ENCODE measurements at places on chromosomes 12 and 14.

GRCh38 chr14:75282170-75282554 is 3.5 kb downstream of the FOS start:
- no peak for DNase-seq

DNA sequence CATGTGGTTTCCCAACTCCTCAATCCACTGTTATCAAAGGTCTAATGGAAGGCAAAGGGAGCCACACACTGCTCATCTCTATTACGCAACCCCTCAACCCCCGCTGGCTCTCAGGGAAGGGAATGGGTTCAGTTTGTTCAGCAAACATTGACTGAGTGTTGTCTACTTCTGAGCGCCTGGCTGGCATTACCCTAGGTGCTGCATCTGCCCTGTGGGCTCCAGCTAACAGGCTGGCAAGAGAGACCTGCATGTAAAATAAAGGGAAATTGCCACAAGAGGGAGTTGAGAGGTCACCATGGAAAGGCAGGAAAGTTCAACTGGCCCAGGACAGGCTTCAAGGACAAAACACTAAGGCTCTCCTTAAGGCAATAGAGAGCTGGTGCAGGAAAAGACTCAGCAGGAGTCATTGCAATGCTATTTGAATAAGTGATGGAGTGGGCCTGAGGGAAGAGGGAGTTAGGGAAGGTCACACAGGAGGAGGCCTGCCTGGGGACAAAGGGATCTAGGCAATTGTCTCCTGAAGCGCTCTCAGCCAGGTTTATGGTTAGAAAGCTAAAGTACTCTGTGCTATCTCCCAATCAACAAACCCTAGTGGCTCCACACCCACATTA is 5.5 kb upstream of the ZNF740 start:
- DNase-seq, result peak; percentile 70

- no peak for DNase-seq
These were observed 325.7 kb upstream of the RGS6 start for GRCh38 chr14:71606575-71606974.

DNA sequence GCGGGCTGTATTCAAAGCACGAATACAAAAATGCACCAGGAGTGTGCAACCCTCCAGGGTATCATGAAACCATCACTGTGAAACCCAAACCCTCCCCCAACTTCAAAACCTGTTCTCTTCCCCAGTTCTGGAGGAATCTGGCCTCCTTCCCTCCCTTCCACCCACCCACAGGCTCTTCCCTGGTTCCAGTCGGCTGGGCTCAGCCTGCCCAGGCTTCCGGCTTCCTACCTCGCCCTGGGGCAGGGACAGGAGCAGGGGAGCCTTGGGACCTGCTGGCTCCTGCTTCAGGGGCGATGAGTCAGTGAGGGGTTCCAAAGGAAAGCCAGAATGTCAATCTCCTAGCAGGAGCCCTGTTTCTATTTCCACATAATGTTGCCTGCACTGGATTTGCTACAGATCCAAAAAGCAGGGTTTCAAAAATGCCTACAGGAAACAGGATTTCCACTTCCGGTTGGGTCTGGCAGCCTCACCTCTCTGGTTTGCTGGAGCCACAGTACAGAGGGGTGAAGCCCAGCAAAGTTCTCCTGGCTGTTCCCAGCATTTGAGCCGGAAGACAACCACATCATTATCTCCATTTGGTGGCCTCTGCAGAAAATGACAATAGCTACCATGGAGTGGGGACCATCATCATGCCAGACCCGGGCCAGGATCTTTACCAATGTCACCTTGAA is 278.3 kb downstream of the DPF3 start:
- no peak for DNase-seq

DNA sequence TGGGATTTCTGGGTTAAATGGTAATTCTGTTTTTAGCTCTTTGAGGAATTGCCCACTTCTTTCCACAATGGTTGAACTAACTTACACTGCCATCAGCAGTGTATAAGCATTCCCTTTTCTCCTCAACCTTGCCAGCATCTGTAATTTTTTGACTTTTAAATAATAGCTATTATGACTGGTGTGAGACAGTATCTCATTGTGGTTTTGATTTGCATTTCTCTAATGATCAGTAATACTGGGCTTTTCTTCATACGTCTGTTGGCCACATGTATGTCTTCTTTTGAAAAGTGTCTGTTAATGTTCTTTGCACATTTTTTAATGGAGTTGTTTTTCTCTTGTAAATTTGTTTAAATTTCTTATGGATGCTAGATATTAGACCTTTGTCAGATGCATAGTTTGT is 323.7 kb downstream of the CCDC91 start:
- no peak for DNase-seq

DNA sequence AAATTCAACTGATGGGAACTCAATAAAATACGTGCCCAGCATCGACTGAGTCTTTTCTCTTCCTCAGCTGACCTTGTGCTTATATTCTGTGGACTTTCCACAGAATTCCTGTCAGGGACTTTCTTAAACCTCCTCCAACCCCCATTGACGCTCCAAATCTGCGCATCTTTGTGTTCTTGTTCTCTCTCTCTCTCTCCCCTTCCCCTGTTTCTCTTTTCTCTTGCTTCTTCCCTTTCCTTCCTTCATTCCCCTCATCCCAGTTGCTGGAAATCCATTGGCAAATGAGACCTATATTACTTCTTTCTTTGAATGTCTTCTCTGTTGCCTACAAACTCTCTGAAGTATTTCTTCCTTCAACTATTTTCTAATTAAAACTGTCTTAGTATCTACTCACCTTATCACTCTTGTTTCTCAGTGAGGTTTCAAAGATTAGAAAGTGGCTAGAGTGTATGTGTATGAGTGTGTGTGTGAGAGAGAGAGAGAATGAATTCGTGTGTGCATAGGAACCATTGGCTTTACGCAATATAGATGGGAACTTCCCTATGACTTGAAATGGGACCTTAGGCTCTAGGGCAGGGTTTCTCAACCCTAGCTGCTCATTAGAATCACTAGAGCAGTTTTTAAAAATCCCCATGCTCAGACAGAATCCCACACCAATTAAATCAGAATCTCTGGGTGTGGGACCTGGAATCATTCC is 41.8 kb upstream of the DHRS7 start:
- no peak for DNase-seq

Measured in NCI-H1417 treated with DMSO at 0.1 percent for 48 hours (cell line).